ENCODE measurements at places on chromosomes 4 and X.

GRCh38 chr4:8320386-8320750 is 50.8 kb downstream of the HTRA3 start:
- no peak for DNase-seq

DNA sequence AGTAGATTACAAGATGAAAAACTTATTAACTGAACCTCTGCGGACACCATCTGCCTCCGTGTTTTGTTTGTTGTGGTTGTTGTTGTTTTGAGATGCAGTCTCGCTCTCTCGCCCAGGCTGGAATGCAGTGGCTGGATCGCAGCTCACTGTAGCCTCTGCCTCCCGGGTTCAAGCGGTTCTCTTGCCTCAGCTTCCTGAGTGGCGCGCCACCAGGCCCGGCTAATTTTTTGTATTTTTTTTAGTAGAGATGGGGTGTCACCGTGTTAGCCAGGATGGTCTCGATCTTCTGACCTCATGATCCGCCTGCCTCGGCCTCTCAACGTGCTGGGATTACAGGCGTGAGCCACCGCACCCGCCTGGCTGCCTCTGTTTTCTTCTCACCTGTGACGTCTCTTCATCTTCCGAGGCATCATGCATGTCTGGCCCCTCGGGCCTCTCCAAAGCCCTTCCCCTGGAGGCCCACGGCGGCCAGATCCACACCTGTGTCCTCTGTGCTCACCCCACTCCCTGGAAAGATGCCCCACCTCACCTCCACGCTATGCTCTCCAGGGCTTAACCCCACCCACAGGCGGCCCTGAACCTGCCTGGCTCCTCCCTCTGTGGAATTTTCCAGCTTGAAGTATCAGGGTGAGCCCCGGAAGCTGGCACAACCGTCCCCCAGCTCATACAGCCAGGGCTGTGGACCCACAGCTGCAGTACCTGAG is 77.0 kb upstream of the MXD4 start:
- no peak for DNase-seq

DNA sequence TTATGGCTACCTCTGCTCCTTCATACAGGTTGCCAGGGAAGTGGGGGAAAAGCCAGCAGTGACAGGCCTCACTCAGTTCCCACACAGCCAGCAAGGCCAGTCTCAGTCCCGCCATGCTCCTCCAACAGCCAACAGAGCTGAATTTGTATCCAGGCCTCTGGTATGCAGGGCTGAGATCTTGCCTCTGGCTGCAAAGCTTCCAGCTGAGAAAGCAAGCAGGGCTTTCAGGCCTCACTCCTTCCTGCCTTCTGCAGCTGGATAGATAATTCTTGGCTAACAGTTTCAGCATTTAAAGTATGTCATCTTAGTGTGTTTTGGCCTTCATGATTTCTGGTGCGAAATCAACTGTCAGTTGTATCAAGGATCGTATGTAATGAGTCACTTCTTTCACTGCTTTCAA is 103.6 kb downstream of the GNL3L start:
- no peak for DNase-seq

GRCh38 chr4:177862541-177863176 is 420.4 kb upstream of the AGA start:
- no peak for DNase-seq

GRCh38 chr4:176760471-176760870 is 32.3 kb downstream of the VEGFC start:
- DNase-seq: no peak

DNA sequence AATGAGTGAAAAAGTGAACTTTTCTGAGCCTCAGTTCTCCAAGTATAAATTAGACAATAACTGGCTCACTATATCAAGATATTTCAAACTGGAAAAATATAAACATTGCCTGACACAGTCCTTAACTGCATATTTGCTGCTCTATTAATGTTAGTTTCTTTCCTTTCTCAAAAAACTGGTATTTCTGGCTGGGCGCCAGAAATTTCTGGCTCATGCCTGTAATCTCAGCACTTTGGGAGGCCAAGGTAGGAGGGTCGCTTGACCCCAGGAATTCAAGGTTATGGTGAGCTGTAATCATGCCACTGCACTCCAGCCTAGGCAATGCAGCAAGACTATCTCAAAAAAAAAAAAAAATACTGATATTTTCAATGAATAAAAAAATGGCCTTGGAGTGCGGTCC is 227.0 kb downstream of the MAGEB17 start:
- no peak for DNase-seq

DNA sequence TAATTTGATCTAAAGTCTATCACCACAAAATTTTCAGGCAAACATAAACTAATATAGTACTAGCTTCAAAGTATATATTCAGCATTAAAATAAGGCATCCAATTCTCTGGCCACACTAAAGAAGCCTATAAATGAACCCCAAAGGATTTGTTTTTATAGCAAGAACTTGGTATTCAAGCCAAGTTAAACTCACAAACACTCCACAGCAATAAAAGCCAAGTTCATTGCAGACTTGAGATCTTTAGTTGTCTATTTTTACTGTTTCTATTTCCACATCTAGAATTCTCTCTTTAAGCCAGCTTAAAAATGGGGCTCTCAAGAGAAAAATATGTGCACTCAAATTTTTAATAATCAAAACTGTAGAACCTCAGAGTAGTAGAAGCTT is 51.1 kb downstream of the WDFY3 start:
- no peak for DNase-seq
